ENCODE measurements at places on chromosomes 4 and X. TPM values are rescaled to one million over a fixed set of nuclear protein-coding genes. Genes with fewer than 3 reads are reported as not detected.

Gene CFI
- 7.5 TPM for polyA plus RNA-seq

Gene JAKMIP1
- 29.7 TPM for polyA plus RNA-seq

Gene GATA1
- 0.22 TPM for polyA plus RNA-seq

Gene WNK3
- polyA plus RNA-seq: 10.0 TPM

Gene PAGE4
- not detected for polyA plus RNA-seq

Measured in spinal cord (tissue), 10 donors.